ENCODE measurements at places on chromosomes 3 and 15.

- no peaks in the 10 kb centered on the region for H3K27me3 ChIP-seq
- no peak for DNase-seq
- H3K4me3 ChIP-seq = no peak overlapping the region
- no peak overlapping the region for H3K27ac ChIP-seq
- H3K4me1 ChIP-seq = peaks cover 76% of the 10 kb centered on the region
Measured at GRCh38 chr3:177594096-177594495, 396.8 kb upstream of the TBL1XR1 start.

DNA sequence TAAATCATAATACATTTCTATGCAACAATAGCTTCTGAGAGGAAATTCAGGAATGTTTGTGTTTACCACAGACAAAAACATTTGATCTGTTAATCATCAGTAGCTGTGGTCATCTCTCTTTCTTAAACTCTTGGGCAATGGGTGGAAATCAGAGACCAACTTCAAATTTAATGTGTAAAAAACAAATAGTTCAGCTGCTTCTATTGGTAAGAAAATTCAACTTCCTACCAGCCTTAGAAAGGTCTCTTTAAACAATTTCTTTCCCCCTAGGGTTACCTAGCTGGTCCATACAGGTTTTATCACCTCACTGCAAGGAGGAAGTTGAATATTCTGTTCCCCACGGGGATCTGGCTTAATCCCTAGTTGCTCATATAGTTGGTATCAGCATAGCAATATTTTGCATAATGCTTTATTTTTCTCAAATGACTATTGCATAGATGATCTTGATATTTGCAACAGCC, 20.3 kb upstream of the PPP4R2 start:
- H3K4me3 ChIP-seq = no peak overlapping the region
- H3K27me3 ChIP-seq = no peaks in the 10 kb centered on the region
- no peak for DNase-seq
- no peak overlapping the region for H3K27ac ChIP-seq
- H3K36me3 ChIP-seq = no peaks in the 10 kb centered on the region
- peaks cover 4% of the 10 kb centered on the region for H3K4me1 ChIP-seq

DNA sequence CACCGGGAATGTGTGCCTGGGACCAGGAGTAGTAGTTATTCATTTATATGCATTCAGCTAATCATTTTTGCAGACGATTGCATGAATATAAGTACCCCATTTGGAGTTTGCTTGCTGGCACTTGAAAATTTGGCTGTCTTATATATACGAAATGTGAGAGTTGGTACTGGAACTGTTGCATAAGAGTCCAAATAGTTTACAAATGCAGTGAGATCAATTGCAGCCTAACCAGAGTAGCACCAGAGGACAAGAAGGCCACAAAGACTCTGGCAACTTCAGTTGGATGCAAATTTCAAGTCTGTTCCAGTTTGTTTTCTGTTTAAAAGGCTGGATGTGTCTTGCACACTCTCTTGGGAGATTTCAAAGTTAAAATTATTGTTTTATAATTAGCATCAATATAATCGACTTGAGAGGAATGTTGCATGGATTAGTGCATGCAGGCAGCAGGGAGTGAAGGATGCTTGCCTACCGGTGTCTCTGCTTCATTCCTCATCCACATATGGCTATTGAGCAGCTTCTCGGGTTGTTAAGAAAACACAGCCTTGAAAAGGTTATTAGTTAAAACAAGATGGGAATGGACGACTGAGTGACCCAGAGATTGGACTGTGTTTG, 213.0 kb downstream of the PTPRG start:
- DNase-seq = no peak
- H3K27me3 ChIP-seq = no peaks in the 10 kb centered on the region
- no peaks in the 10 kb centered on the region for H3K36me3 ChIP-seq
- H3K4me3 ChIP-seq = no peak overlapping the region
- H3K4me1 ChIP-seq = no peaks in the 10 kb centered on the region

DNA sequence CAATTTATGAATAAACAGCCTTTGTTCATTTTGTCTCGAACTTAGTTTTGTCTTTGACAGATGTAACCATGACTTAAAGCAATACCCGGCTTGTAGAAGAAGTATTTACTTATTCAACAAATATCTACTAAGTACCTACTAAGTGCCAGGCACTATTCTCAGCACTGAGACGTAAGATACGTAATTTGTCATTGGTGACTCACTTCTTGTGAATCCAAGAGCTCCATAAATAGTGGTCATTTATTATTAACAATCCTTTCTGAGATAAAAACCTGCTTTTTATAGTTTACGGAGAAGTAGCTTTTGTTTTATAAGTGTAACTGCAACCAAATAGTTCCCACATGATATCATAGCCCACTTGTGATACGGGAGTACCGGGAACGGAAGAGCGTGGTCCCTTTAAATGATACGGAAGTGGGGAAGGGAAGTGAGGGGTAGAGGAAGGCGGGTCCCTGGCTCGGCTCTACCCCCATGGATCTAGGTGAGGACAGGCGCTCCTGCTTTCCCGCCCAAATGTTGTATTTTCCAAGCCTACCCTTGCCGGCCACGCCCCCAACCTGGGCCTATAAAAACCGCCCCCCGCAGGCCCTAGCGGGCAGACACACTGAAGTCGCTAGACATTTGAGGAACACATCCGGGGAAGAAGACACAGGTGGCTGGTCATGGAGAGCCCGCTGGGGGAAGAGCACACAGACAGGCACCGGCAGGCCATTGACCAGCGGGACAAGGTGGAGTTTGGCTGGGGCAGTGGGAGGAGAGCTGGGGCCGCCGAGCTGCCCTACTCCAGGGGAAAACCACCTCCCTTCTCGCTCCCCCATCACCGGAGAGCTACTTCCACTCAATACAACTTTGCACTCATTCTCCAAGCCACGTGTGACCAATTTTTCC, at the start of gene SAMMSON:
SAMMSON (plus strand) TSS at position 594 of the 888 bp plus-strand sequence.
- no peaks in the 10 kb centered on the region for H3K4me1 ChIP-seq
- H3K27ac ChIP-seq = no peak within 1 kb of the TSS
- no peak within 1 kb of the TSS for H3K4me3 ChIP-seq
- no peaks in the 10 kb centered on the region for H3K36me3 ChIP-seq
- no peak for DNase-seq

DNA sequence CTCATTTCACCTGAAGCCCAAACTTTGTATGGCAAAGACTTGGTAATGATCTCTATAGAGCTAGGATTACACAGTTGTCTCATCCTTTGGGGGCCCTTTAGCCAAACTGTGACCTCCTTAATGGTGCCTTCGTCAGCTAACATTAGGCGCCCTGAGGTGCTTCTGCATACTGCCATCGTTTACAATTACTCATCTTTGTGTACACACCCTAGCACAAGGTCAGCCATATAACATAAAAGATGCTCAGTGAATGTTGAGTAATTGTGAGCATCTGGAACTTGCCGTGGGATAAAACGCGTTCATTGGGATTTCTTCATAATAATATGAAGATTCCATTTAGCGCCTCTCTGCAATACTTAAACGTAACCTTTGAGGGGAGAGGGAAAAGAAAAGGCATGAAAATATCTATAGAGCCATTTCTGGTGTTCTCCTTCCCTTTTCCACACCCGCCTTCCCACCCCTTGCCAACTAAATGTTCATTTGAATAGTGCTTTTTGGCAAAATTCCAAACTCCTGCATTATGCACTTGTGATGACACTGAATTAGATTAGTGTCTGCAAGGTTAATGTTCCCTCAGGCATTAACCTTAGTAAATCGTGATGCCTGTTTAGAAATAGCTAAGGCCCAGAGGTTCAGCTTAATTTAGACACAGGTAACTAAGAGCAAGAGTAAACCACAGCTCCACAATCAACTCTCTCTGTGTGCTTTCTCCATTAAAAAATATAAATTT, 990 bp upstream of the ZNF148 start:
- no peak for DNase-seq
- no peaks in the 10 kb centered on the region for H3K27me3 ChIP-seq
- H3K27ac ChIP-seq = peak overlapping the region; percentile 91
- H3K4me3 ChIP-seq = peak overlapping the region; percentile 79
- H3K36me3 ChIP-seq = no peaks in the 10 kb centered on the region

- H3K27ac ChIP-seq = no peak overlapping the region
- no peak for DNase-seq
- H3K27me3 ChIP-seq = no peaks in the 10 kb centered on the region
- H3K36me3 ChIP-seq = no peaks in the 10 kb centered on the region
- H3K4me3 ChIP-seq = no peak overlapping the region
Measured at GRCh38 chr3:24965706-24966385, 462.2 kb upstream of the RARB start.

DNA sequence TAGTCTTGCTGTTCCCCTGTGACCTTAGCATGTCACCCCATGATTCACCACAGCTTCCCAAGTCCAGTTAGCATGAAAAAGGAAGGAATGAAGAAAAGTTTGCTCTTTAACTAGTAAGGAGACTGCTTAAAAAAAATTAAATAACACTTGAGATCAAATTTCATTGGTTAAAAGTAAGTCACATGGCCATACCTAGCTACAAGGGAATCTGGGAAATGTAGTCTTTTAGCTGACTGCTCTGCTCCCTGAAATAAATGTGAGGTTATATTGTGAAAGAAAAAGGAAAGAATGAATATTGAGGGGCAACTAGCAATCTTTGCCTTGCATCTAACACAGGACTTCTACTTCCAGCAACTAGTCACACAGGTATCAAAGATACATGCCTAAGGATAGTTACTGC, 84.7 kb upstream of the LRRN1 start:
- no peaks in the 10 kb centered on the region for H3K4me1 ChIP-seq
- H3K4me3 ChIP-seq = no peak overlapping the region
- no peaks in the 10 kb centered on the region for H3K27me3 ChIP-seq
- no peak overlapping the region for H3K27ac ChIP-seq
- no peak for DNase-seq
- no peaks in the 10 kb centered on the region for H3K36me3 ChIP-seq

- no peaks in the 10 kb centered on the region for H3K36me3 ChIP-seq
- H3K27ac ChIP-seq = no peak overlapping the region
- no peak overlapping the region for H3K4me3 ChIP-seq
- H3K27me3 ChIP-seq = no peaks in the 10 kb centered on the region
- H3K4me1 ChIP-seq = no peaks in the 10 kb centered on the region
- no peak for DNase-seq
Measured at GRCh38 chr3:24678421-24678865, 183.8 kb upstream of the THRB start.

DNA sequence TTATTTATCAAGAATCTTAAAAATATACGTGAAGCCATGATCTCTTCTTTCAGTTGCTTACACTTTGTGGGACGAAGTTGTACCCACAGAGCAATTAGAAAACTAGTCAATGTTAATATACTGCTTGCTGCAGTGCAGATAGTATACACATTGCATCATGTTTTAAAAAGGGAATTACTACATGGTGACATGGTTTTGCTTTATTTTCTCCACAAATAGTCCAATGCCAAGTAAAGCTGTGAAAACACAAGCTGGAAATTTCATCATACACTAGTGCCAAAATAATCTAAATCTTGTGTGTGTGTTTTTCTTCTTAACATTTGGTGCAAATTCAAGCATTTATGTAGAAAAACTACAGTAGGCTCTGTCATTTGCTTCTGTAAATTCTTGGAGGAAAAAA, 233.0 kb downstream of the EPHA3 start:
- no peak overlapping the region for H3K27ac ChIP-seq
- DNase-seq = peak; percentile 52
- no peaks in the 10 kb centered on the region for H3K4me1 ChIP-seq
- H3K4me3 ChIP-seq = no peak overlapping the region
- no peaks in the 10 kb centered on the region for H3K36me3 ChIP-seq

DNA sequence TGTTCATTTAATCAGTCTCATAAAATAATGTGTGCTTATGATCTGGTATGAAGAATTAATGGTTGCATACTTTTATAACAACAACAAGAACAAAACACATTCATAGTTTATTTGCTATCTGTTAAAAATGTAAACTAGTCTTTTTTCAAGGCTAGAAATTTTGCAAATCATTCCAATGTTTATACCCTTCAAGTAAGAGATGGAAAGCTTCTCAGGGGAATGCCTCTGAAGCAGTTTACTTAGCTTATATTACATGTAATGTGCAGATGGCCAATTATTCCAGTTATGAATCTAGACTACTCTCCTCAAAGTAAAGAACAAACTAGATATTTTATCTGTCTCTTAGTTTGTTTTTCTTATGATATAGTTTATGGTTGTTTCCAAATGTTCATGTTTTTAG, 575.4 kb downstream of the NAALADL2 start:
- no peak overlapping the region for H3K27ac ChIP-seq
- H3K27me3 ChIP-seq = no peaks in the 10 kb centered on the region
- no peak overlapping the region for H3K4me3 ChIP-seq
- DNase-seq = no peak

GRCh38 chr3:154540950-154541604, 111.1 kb upstream of the GPR149 start:
- H3K4me1 ChIP-seq = no peaks in the 10 kb centered on the region
- no peak overlapping the region for H3K27ac ChIP-seq

DNA sequence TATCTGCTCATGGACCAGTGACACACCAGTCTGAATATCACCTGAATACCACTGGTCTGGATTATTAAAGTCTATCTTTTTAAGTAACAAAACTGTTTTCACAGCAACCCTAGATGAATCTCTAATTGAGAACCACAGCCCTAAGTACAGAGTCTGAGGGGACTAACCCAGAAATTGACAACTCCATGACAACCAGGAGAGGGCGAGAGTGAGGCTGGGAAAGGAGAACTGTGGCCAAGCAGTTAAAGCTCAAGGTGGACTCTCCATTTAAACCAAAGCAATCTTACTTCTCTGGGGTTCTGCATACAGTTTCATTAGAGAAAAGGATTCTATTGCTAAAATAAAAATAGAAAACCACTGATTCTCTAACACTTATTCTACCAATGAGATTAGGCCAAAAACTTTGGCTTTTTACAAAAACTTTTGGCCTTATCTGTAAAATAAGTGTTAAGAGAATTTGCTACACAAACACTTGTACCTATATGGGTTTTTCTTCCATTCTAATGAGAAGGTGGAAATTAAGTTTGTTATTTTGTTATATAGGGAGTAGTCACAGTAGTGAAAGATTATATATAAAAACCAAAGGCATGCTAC, 11.4 kb downstream of the NEK10 start:
- H3K36me3 ChIP-seq = no peaks in the 10 kb centered on the region
- H3K4me3 ChIP-seq = no peak overlapping the region
- no peak overlapping the region for H3K27ac ChIP-seq
- peaks cover 20% of the 10 kb centered on the region for H3K4me1 ChIP-seq
- H3K27me3 ChIP-seq = no peaks in the 10 kb centered on the region

GRCh38 chr3:171044384-171044783, 17.9 kb upstream of the SLC2A2 start:
- no peak for DNase-seq
- H3K4me1 ChIP-seq = no peaks in the 10 kb centered on the region
- H3K4me3 ChIP-seq = no peak overlapping the region
- no peak overlapping the region for H3K27ac ChIP-seq

DNA sequence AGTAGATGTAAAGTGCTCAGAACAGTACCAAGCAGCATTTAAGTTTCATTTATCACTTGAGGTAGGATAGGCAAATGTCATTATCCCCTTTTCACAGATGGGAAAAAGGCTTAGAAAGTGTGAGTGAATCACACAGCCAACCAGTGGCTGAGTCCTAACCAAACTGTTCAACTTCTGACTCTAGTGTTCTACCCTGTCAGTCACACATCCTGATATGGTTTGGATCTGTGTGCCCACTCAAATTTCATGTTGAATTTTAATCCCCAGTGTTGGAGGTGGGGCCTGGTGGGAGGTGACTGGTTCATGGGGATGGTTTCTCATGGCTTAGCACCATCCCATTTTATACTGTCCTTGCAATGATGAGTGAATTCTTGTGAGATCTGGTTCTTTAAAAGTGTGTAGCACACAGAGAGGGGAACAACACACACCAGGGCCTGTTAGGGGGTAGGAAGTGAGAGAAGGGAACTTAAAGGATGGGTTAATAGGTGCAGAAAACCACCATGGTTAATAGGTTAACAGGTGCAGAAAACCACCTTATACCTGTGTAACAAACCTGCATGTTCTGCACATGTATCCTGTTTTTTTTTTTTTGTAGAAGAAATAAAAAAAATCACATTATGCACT, 304.7 kb downstream of the SUCLG2 start:
- no peak overlapping the region for H3K27ac ChIP-seq
- H3K4me1 ChIP-seq = no peaks in the 10 kb centered on the region
- no peak for DNase-seq
- H3K4me3 ChIP-seq = no peak overlapping the region
- H3K27me3 ChIP-seq = no peaks in the 10 kb centered on the region

All from left lung (tissue), 14 donors.